ENCODE measurements at places on chromosomes 2 and 18. TPM values are rescaled to one million over a fixed set of nuclear protein-coding genes. Genes with fewer than 3 reads are reported as not detected.

GRCh38 chr2:241842620-241843211, 16.0 kb downstream of the PDCD1 start:
- DNase-seq: no peak

DNA sequence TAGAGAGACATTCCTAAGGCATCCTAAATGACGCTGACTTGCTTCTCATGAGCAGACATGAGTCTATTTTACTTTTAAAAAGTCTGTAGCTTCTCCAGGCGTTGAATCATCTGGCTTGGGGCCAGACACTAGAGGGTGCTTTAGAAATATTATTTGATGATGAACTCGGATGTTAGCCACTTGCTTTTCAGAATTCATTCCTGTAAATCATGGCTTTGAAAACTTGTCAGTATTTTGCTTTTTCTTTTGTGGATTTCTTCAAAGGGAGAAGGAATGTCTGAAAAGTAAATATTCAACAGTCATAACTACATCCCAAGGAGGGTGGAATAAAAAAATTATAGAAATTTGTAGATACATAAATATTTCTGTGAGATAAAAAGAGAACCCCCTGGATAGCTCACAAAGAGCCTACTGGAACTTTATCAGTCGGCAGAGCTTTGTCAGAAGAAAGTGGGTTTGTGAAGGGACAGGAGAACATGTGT, 370.8 kb downstream of the OSR1 start:
- no peak for DNase-seq

DNA sequence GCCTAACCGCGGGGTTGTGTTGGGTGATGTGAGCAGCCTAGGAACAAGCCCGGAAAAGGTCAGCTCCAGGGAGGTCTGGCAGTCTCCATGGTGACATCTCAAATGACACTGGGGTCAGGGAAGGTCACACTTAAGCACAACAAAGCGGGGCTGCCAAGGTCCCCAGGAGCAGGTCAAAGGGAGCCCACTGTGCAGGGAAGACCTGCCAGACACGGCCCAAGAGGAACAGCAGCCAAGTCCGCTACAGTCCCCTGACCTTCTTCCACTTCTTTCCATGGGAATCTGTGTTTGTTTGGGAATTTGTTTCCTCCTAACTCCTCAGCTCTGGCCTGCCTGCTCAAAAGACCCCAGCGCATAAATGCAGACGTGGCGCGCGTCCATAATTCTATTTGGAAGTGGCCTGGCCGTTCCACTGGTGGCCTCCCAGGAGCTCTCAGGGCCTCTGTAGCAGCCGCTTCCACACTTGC, 232.1 kb upstream of the COPS8 start:
- no peak for DNase-seq

GRCh38 chr2:8489221-8489620, 192.6 kb upstream of the ID2 start:
- DNase-seq: no peak

DNA sequence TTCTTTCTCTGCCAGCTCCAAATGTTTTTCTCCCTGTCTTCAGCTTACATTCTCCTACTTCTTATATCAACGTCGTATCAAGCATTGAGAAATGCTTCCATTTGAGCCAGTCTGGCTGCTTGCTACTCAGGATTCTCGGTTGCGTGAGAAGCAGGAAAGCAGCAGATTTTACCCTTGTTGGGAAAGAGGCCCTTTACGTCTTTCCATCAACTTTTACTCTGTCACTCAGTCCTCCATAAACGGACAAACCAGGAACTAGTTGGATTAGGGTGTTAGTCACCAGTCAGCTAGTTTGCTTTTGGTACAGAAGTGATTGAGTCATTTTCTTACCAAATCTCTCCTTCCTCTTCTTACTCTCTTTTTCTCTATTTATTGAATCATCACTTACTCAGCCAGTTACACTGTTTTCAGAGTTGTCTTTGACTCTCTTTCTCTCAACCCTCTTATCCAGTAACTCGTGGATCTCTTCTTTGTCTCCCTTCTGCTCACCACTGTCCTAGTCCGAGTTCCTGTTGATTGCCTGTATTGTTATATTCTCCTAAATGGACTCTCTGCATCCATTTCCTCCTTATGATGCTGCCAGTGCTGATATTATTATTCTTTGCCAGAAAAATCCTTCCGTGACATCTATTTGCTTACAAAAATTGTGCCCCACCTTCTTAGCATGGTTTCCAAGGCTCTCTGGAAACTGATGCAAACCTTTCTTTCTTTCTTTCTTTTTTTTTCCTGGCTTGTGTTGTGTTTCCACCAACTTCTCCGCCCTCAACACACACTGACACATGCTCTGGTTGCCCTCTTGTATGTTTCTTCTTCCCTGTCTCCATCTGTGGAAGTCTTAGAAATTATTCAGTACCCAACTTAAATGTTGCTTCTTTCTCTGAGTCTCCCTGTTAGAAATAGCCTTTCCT, 61.5 kb downstream of the VRK2 start:
- no peak for DNase-seq

- no peak for DNase-seq
These were observed 558 bp downstream of the TTC39C start for GRCh38 chr18:24014986-24015638.

- no peak for DNase-seq
These were observed 86.6 kb downstream of the FAM228A start for GRCh38 chr2:24261441-24261840.

DNA sequence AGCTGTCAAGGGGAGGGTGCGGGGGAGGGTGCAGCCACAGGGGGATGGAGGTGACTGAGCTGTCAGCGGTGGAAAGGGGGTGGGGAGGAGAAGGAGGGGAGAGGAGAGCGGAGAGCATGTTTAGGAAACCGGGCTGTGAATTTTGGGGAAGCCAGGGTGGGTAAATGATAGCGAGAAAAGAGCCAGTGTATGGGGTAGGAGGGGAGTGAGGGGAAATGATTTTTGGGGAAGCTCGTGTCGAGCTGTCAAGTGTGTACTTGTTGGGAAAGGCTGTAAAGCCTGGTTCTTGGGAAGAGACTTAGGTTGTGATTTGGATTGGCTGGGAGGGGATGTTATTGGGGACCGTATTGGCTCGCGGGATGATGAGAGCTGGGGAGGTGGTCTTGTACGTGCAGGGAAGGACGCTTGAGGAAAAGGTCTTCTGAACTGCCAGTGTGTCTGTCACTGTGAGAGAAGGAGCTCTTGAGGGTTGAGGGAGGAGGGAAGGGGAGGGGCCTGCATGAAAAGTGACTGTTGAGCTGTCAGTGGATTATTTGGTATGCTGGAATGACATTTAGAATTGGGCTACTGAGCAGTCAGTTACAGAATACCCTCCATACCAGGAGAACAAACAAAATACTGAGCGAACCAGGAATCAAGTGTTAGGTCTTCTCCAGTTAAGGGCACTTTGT, 1.0 kb downstream of the UBR3 start:
- DNase-seq: peak; percentile 29

DNA sequence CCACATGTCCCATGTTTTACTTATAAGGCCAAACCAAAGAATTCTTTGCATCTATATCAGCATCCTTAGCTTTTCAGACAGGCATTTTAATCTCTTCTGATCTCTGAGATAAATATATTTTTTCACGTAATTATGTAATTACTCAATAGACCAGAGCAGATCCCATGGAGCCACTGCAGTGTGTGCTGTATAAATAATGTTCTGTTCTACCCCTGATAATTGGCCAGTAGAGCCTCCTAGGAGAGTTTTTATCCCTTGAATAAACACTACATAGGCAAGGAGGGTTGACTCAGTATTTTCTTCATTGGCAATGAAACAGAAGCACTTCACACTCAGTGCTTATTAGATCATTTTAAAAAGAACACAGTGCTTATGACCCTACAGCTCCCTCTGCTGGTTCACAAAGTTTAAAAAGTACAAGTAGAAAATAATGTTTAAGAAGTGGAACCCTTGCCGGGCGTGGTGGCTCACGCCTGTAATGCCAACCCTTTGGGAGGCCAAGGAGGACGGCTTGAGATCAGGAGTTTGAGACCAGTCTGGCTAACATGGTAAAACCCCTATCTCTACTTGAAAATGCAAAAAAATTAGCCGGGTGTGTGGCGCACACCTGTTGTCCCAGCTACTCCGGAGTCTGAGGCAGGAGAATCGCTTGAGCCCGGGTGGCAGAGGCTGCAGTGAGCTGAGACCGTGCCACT, 91.9 kb downstream of the PPP1R1C start:
- peak; percentile 66 for DNase-seq

GRCh38 chr18:2997429-2997828, 15.5 kb downstream of the LPIN2 start:
- no peak for DNase-seq

GRCh38 chr2:129812654-129813053, 166.8 kb upstream of the RAB6C start:
- no peak for DNase-seq

DNA sequence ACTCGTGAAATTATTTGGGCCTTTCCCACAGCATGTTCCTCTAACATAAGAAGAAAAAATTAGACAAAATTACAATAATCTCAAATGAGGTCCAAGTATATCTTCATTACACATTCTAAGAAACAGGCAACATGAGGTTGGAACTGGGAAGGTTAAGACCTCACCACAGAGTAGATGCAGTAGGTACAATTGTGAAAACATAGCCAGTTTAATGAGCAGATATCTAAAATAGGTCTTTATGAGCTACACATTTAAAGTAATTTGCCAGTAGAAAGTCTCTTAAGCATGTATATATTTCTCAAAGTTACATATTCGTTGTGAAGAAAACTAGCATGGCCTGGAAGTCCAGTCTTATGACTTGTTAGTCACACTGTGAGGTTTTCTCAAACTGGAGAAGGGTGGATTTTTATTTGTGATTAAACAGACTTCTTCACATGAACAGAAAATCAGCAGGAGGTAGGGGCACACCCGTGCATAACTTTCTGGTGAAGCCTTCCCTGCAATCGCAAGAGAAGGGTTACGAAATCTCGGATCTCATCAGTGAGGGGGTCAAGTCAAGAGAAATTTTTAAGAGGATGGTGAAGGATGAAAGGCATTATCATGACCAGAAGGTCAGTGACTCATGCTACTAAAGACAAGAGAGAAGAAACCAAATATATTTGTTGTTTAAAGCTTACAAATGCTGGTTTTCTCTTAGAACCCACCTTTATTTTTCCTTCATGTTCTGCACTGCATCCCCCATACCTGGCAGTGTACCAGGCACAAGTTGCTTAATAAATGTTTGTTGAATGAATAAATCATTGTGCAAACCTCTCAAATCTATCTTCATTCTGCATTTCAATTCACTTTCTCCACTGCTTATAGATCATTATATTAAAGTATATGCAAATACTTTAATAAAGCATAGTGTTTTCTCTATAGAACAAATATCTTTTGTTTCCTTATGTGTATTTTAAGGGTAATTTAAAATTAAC, 5.1 kb upstream of the RAB27B start:
- DNase-seq: no peak

- DNase-seq: no peak
These were observed 63.9 kb downstream of the DGKD start for GRCh38 chr2:233418052-233418760.

- no peak for DNase-seq
These were observed 101.2 kb downstream of the NRXN1 start for GRCh38 chr2:50930726-50931125.

DNA sequence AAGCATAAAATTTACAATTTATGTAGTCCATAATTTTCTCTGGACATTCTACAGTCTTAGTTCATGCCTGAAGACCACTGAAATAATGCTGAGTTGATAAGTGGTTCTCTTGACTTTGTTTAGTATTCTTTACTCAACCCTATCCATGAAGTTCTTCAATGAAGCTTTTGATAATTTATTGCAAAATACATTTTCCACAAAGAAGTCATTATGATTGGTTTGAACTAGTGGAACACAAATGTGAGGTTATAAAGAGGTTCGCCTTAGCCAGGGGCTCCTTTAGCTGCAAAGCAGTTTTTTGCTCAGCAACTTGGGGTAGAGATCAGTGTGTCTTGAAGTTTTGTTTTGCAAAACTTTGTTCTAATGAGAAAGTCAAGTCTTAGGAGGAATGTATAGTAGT, 5.9 kb downstream of the BCL2L11 start:
- no peak for DNase-seq

GRCh38 chr2:238573065-238573778, 146.5 kb downstream of the ASB1 start:
- DNase-seq: no peak

DNA sequence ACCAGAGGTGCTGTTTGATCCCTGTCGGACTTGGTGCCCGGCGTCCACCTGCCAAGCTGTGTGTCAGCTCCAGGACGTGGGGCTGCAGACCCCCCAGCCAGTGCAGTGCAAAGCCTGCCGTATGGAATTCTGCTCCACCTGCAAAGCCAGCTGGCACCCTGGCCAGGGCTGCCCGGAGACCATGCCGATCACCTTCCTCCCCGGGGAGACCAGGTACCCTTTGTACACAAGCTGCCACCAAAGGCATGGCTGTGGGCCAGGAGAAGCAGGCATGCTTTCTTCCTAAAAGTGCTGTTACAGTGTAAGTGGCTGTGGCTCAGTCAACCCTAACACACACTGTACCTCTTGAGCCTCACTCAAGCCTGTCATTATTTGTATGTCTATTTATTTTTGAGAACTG, 103.3 kb downstream of the RNF144A start:
- DNase-seq: no peak

DNA sequence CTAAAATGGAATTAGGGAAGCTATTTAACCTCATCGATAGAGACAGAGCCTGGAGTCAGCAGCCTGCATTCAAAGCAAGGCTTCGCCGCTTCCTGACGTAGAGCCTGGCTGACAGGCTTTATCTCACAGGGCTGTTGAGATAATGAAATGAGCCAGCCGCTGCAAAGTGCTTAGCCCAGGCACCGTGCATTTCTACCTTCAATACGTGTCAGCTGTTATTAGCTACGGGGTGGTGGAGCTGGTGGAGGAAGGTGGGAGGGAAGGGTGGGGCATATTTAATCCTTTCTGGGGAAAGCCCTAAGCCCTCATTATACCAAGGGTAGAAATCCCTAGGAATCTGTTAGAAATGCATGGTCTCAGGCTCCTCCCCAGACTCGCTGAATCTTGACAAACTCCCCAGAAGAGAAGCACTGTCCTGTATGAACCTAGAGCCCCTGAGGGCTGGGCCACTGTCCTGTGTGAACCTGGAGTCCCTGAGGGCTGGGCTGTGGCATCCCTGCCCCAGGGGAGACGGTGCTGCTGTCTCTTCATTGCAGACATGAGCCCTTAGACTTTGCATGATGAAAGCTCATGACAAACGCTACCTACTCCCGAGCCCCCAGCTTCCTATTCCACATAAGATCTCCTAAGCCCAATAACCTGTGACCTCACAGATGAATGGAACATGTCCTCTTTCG, 72.4 kb downstream of the ALPK2 start:
- no peak for DNase-seq

- no peak for DNase-seq
These were observed 58.8 kb downstream of the PARD3B start for GRCh38 chr2:204604061-204604460.

- no peak for DNase-seq
These were observed 477.5 kb upstream of the SPHKAP start for GRCh38 chr2:228658998-228659397.

GRCh38 chr18:9694952-9695495, 13.1 kb upstream of the RAB31 start:
- no peak for DNase-seq

Gene DCDC2C
- polyA plus RNA-seq: 2.6 TPM

Gene STK17B
- polyA plus RNA-seq: 12.2 TPM

Gene FRZB
- 13.3 TPM for polyA plus RNA-seq

Gene PLA2R1
- polyA plus RNA-seq: 76.7 TPM

Gene MC4R
- polyA plus RNA-seq: 0.27 TPM

Gene SH3RF3
- polyA plus RNA-seq: 5.5 TPM

Gene IL36B
- not detected for polyA plus RNA-seq

Gene DYNAP
- polyA plus RNA-seq: not detected

Gene CCDC150
- 21.9 TPM for polyA plus RNA-seq

Gene HOXD13
- polyA plus RNA-seq: 0.10 TPM

Gene SCN9A
- 2.9 TPM for polyA plus RNA-seq

Data from left renal pelvis (tissue), 4 donors.